Activated CD4-positive, alpha-beta T cell treated with anti-CD3 and anti-CD28 coated beads, Interleukin-10, Interleukin-2, amounts not matched to agents 100 ng/mL and 50 ng/mL, durations not matched to agents 16 hours and 8 hours (primary cell): ENCODE measurements at places on chromosomes 4 and X.

DNA sequence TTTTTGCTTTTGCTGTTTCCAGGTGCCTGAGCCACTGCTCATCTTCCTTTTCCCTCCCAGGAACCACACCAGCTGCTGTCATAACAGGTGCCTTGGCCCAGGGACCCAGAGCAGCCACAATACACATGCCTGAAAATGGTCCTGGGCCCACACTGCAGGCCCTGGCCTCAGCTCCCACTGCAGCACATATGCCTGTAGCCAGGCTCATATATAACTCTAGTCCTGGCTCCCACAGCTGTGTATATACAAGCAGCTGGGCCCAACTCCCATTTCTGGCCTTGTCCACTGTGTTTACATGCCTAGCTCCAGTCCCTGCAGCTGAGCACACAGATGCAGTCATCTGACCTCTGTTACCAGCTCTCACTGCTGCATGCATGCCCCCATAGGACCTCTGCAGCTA is 930.5 kb downstream of the ADGRL3 start:
- DNase-seq: no peak

DNA sequence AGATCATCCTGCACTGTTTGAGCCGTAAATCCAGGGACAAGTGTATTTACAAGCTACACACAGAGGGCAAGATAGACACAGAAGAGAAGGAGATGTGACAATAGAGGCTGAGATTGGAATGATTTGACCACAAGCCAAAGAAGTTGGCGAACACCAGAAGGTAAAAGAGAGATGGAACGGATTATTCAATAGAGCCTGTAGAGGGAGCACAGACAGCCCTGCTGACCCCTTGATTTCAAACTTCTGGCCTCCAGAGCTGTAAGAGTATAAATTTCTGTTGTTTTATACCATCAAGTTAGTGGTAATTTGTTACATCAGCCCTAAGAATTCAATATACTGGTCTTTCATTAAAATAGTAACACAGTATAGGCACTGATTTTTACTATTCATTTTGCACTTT is 447.8 kb downstream of the FAT4 start:
- no peak for DNase-seq

- DNase-seq: no peak
Measured at GRCh38 chr4:162732876-162733275, 433.8 kb downstream of the NAF1 start.

GRCh38 chr4:159386620-159387019 is 283.7 kb downstream of the RAPGEF2 start:
- DNase-seq: no peak

GRCh38 chr4:149676076-149676475 is 139.6 kb downstream of the IQCM start:
- DNase-seq: no peak

GRCh38 chr4:76252271-76252653 is 741 bp downstream of the FAM47E start:
- no peak for DNase-seq

GRCh38 chr4:128512767-128513322 is 225.2 kb upstream of the PGRMC2 start:
- DNase-seq: no peak

GRCh38 chr4:70681704-70682103 is 6.6 kb upstream of the UTP3 start:
- no peak for DNase-seq

- DNase-seq: peak; percentile 67
Measured at GRCh38 chrX:153400146-153401132, 711 bp downstream of the PNMA6E start.

DNA sequence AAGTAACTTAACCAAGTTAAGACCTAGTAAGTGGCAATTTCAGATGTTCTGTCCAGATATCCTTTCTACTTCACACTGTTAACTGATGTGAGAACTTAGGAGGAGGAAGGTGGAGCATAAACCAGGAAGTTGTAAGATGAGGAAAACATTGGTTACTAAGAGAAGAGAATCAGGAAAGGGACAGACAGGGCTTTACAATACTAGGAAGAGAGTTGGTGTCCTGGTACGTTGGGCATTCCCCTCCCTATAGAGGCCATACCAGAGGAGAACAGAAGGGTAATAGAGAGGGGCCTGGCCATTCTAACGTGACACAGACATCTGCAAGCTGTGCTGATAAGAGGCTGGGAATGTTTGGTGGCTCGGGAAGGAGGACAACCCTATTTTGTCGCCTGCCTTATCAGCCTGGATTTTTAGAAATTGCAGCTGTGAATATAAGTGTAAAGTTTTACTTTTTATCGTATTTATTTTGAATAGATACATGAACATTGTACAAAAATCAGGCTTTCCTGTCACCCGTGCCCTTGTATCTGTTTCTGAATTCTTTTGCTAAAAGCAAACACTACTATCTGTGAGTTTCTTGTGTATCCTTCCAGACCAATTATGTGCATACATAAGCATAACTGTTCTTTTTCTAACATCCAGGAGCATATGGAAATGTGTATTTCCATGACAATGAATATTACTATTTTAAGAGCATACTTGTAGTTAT is 53.5 kb upstream of the HPRT1 start:
- DNase-seq: no peak

- DNase-seq: peak; percentile 13
Measured at GRCh38 chrX:68146054-68146453, 287.2 kb downstream of the OPHN1 start.

GRCh38 chr4:159209249-159209648 is 106.4 kb downstream of the RAPGEF2 start:
- no peak for DNase-seq

DNA sequence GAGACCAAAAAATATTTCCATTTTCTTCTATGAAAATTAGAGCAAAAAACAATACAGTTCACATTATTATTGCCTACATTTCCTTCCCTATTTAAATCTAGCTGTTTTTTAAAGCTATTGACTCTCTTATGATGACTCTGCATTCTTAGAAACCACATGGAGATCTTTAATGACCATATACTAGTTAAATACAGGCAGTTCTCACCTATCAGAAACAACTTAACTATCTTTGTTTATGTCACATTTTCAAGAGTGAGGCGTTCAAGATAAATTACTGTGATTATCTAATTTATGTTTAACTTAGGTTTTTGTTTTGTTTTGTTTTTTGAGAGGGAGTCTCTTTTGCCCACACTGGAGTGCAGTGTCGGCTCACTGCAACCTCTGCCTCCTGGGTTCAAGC is 3.0 kb downstream of the CISD2 start:
- no peak for DNase-seq

GRCh38 chr4:174592985-174593335 is 70.7 kb upstream of the HPGD start:
- DNase-seq: no peak

DNA sequence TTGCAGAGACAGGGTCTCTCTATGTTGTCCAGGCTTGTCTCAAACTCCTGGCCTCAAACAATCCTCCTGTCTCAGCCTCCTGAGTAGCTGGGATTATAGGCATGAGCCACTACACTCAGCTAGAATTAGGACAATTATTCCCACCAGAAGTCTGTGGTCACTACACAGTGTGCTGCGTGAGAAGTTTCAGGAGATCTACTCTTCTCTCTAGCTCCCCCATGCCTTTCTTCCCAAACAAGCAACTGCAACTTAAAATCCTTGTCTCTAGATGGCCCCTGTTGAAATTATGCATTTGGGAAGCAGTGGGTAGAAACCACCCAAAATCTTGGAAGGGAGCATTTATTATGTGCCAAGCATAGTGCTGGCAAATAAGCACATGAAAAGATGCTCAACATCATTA is 21.1 kb upstream of the MAP7D3 start:
- no peak for DNase-seq

DNA sequence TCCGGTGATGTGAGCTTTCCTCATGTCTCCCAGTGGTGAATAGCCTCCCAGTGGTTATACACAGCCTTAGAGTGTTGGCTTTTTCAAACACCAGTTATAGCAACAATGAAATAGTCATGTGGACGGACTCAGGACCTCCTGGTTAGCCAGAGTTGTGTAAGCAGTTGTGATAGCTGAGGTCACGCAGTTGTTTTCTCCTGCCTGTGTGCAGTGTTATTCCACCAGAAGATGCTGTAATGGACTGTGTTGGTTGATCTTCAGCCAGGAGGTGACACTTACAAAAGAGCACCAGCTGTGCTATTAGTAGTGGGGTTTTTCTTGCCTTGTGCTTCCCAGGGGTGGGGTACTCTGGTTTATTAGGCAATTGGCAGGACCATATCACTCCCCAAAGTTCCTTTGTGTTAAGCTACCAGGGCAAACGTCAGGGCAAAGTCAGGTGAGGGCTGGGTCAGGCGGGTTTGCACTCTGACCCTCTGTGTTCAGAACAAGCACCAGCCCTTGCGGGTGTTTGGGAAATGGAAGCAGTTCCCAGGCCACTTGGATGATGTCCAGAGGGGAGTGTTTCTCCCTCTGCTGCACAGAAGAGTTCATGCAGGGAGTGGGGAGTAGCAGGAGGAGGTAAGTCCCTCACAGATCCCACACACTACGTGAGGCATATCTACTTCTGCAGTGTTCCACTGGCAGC is 252.6 kb downstream of the TMEM47 start:
- DNase-seq: no peak

GRCh38 chr4:75495476-75495875 is 18.7 kb downstream of the RCHY1 start:
- no peak for DNase-seq

DNA sequence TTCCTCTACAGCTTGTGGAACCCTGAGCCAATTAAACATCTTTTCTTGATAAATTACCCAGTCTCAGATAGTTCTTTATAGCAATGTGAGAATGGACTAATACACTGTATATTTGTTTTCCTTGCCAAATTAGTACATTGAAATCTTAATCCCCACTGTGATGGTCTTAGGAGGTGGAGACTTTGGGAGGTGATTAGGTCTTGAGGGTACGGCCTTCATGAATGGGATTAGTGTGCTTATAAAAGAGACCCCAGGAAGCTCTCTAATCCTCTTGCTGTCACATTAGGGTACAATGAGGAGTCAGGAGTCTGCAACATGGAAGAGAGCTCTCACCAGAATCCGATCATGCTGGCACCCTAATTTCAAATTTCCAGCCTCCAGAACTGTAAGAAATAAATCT is 86.6 kb downstream of the TIGD2 start:
- no peak for DNase-seq

GRCh38 chr4:108054025-108054638 is 64.4 kb downstream of the HADH start:
- DNase-seq: no peak

GRCh38 chrX:71994601-71995000 is 84.0 kb downstream of the NHSL2 start:
- DNase-seq: no peak

DNA sequence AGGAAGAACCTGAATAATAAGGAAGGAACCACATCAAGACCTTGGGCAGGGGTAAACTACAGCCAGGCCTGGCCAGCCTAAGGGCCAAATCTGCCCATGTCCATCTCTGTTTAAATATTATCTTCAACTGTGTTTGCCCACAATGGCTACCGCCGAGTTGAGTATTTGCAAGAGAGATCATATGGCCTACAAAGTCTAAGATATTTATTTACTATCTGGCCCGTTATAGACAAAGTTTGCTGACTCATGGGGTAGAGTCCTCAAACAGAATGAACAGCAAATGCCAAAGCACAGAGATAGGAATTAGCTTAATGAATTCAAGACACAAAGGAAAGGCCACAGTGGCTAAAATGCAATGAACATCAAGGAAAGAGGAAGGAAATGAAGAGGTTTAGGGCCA is 44.8 kb downstream of the RPS6KA3 start:
- DNase-seq: no peak

DNA sequence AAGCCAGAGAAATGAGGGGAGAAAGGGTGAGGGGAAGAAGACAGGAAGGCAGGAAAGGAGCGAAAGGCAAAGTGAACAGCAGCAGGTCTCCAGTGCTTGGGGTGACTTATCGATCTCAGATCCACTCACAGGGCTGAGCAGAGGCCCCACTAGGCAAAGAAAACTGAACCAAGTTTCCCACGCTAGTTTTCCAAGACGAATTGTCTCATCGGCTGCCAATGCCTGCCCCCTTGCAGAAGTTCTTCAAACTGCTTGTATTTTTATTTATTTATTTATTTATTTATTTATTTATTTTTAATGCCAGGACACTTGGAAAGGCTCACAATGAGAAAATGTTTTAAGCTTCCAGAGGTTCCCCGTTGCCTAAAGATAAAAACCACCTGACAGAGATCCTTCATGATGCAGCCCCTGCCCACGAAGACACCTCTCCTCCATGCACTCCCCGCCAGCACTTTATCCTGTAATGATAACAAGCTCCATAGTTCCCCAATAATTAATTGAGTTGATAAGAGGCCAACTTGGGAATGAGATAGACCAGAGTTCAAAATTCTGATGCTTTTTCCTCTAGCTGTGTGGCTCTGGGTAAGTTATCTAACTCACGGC is 43.2 kb downstream of the QDPR start:
- DNase-seq: no peak
